ENCODE measurements at places on chromosomes 6 and 20. TPM values are rescaled to one million over a fixed set of nuclear protein-coding genes. Genes with fewer than 3 reads are reported as not detected.

The CST2 gene
- total RNA-seq: not detected

The MAS1 gene
- 0.09 TPM for total RNA-seq

The MCHR2 gene
- not detected for total RNA-seq

The PLG gene
- 0.40 TPM for total RNA-seq

The SCGN gene
- total RNA-seq: not detected

The GLP1R gene
- under 0.01 TPM for total RNA-seq

The BPI gene
- total RNA-seq: 0.40 TPM

The CGA gene
- total RNA-seq: 4.3 TPM

The VTA1 gene
- 42.0 TPM for total RNA-seq

The GDAP1L1 gene
- 0.18 TPM for total RNA-seq

The FKBP1C gene
- total RNA-seq: 0.13 TPM

The RFX6 gene
- not detected for total RNA-seq

GRCh38 chr6:121838842-121839241 lies 403.4 kb downstream of the GJA1 start:
- DNase-seq: no peak

GRCh38 chr6:149154261-149154821 lies 163.2 kb upstream of the TAB2 start:
- DNase-seq: no peak

GRCh38 chr20:61492065-61492464 lies 240.0 kb downstream of the CDH4 start:
- no peak for DNase-seq

DNA sequence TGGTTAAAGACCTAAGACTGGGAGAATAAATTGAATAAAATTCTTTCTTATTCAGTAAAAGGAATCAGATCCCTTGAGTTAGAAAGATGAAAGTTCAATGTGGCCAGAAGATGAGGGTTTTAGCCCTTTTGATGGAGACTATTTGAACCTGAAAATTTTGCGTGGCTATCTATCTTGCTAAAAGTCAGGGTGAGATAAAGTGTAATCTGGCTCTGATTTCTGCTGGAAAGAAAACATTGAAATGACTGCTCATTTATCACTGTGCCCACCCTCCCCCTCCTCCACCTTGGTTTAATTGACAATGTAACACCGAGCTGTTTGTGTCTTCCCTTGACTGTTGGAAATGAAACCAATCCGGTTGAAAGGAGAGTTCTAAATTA lies 32.9 kb upstream of the TCF21 start:
- no peak for DNase-seq

DNA sequence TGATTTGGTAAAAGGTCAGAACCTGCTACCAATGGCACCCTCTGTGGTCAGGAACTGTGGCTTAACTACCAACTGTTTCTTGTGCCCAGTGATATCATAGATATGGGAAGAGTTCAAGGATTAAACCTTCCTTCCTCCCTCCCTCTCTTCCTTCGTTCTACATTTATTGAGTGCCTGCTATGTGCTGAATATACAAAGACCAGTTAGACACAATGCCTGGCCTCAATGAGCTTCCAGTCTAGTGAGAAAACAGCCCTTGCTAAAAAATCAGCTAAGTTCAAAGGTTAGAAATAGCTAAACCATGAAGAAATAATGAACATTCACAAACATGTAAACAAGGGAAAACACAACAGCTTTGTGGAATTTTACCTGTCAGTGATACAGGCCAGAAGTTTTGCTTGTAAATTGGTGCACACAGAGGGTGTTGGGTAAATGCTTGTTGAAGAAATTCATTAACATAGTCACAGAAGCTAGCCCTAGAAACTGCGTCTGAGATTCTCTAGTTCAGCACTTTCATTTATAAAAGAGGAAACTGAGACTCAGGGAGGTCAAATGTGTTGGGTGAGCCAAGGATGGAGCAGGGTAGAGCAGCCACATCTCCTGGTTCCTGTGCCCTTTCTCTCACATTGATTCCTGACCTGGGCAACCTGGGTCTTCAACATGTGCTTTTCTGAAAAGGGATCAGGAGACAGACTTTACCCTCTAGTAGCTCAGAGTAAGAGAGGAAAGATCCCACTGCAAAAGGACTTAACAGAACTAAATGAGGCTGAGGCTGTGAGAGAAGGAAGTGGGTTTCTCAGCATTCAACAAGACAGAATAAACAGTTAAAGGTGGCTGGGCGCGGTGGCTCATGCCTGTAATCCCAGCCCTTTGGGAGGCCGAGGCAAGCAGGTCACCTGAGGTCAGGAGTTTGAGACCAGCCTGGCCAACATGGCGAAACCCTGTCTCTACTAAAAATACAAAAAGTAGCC lies 14.4 kb upstream of the FOXO3 start:
- DNase-seq: no peak

- no peak for DNase-seq
These were observed 838.0 kb downstream of the DHX35 start for GRCh38 chr20:39800111-39800510.

GRCh38 chr6:11761744-11762620 lies 16.6 kb downstream of the ADTRP start:
- DNase-seq: no peak

GRCh38 chr6:7827142-7827541 lies 83.4 kb downstream of the TXNDC5 start:
- DNase-seq: peak; percentile 47

GRCh38 chr20:45500022-45500421 lies 15.4 kb downstream of the SPINT3 start:
- no peak for DNase-seq

DNA sequence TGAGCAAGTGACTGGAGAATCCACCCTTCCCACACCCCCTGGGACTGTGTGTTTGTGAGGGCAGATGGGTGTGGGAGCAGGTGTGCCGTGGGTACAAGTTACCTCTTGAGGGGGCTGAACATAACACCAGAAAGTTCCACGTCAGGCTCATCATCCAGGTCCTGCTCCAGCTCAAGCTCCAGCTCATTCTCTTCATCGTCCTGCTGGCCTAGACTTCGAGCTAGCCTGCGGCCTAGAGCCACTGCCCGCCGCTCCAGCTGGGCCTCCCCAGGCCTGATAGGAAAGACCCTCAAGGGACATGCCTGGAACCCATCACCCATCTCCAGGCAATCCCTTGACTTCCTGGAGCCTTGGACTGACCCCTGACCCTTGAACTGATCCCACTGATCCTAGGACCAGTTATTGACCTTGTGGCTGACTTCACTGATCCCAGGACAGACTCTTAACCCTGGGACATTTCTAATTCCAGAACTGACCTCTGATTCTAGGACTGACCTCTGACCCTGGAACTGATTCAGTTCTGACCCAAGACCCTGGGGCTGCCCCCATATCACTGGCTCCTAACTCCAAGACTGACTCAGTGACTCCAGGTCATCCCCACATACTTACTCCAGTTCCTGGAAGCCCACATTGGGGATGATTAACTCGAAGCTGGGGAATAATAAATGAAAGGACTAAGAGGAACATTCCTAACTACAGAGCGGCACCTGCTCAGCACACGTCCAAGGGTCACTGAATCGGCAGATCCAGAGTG lies 11.8 kb upstream of the SPAG4 start:
- no peak for DNase-seq

- DNase-seq: peak; percentile 68
These were observed 4.8 kb downstream of the CST3 start for GRCh38 chr20:23632711-23633573.

DNA sequence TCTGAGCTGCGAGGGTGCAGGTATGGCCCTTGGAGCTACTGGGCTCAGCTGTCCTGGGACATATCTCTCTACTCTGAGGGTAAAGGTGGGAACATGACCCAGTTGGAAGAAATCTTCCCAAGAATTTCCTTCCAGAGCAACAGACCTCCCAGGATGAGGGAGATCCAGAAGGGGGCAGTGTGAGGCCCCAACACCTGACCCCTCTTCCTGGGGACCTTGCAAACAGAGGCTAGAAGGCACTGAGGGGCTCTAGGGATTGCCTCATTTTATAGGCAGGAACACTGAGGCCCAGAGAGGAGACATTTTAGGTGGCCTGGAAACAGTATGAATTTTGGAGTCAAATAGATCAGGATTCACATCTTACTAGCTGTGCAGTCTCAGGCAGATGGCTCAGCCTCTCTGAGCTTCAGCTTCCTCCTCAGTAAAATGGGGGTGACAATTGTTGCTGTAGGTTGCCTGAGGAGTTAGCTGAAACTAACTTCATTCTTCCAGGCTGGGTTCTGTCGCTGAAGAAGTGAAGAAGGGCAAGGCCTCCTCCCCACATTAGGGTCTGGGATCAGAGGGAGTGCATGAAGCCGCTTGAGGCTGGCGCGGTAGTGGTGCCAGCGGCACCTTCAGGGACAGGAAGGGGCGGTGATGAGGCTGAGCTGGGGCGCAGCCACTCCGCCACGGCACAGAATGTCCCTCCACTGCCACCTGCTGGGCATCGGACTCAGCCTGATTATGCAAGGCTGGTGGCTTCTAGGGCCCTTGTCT lies 11.4 kb downstream of the KCNK17 start:
- peak; percentile 70 for DNase-seq

- no peak for DNase-seq
These were observed 18.3 kb downstream of the BTN2A1 start for GRCh38 chr6:26475823-26476729.

DNA sequence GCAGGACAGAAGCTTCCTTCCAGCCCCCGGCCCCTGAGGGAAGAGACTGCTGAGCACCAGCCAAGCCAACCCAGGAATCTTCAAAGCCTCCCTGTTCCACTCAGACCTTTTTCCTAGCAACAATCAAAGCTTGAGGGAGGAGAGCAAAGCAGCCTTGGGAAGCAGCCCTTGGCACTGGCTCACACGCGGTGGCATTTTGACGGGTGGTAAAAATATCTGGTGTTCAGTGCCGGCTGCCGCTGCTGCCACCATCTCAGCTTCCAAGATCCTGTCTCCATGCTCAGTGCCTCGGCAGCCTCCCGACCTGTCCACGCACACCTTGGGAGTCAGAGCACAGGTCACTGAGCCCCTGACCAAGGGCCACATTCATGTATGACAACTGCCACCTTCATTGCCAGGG lies 170.1 kb downstream of the LRFN2 start:
- no peak for DNase-seq

- peak; percentile 59 for DNase-seq
These were observed 22.4 kb upstream of the SLC9A8 start for GRCh38 chr20:49790077-49790798.

GRCh38 chr6:163940705-163941623 lies 526.4 kb downstream of the QKI start:
- DNase-seq: peak; percentile 82

DNA sequence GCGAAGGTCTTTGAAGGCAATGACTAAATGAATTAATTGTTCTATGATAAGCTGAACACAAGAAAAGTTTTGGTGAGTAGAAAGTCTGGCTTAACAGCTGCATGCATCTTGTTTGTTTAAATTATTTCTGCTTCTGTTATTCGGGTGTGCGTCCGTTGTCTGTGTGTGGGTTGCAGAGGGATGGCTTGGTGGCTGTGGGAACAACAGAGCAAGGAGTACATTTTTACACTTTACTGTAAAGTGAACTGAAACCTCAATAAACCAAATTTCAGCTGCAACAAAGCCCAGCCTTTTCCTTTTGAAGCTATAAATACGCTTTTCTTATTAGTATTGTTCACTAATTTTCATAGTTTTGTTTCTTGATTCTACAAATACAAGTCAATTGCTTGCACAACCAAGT lies 3.5 kb upstream of the LAMP5 start:
- DNase-seq: no peak

DNA sequence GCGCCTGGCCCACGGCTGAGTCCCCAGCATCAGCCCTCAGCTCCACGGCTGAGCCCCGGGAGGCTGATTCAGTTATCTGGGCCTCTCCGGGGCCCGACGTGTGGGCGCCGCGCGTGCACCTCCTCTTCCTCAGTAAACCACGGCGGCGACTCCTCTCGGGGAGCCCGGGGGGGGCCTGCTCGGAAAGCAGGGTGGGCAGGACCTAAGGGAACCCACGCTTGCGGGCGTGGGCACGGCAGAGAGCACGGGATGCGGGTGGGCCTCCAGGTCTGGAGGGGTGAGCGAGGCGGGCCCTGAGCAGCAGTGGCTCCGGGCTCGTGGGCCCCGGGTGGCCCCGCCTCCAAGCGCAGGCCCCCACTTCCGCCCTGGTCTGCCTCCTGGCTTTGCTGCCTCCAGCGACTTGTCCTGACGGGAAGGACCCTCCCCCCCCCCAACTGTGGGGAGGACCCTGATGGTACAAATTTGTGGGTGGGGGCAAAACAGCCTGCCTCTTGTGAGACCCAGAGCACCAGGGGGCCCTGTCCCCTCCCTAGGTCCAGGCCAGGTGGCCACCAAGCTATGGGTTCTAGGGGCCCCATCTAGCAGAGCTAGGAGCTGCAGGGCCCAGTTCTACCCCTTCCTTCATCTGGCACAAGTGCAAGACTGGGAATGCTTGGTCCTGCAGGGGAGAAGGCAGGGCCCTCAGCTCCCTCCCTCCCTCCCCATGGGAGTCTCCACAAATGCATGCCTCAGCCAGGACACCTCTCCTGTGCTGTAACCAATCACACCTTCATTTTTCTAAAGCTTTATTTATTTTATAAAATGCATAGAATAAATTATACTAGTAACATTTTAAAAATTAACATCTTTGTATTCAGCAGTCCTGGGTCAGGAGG lies 16.9 kb downstream of the UCKL1 start:
- DNase-seq: peak; percentile 11

DNA sequence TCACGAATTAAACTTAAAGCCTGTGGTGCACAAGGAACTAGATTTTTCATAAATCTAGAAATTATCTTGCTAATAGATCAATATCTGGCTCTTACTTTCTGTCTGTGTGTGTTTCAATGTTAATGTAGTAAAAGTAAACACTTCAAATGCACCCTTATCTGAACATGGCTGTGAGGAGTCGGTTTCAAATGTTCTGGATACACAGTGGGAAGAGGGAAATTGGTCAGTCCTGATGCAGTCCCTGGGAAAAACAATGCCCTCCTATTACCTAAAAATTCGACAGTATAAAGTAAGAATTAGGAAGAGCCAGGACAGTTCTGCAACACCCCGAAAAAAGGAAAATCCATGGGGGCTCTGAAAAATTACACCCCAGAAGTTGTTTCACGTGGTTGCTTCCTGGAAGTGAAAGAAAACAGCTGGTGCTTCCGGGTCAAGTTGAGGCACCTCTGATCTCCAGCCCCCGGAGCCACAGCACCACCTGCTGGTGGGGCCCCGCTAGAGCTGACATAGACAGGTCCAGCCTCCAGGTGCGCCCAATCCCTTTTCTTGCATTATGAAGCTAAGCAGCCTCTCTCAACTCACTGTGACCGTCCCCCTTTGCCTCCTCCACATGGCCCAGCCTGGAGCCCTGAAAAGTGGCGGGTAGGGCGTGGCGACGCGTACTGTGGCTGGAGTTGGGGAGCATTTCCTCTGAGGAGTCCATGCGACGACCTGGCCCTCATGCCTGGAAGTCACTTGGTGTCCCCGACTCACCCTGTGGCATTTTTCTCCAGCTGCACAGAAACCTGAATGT lies 8.3 kb downstream of the SEMG2 start:
- DNase-seq: no peak

- peak; percentile 56 for DNase-seq
These were observed 218.2 kb downstream of the OR2B2 start for GRCh38 chr6:27693766-27694546.

- DNase-seq: no peak
These were observed 14.5 kb downstream of the SLC22A1 start for GRCh38 chr6:160135907-160136655.

DNA sequence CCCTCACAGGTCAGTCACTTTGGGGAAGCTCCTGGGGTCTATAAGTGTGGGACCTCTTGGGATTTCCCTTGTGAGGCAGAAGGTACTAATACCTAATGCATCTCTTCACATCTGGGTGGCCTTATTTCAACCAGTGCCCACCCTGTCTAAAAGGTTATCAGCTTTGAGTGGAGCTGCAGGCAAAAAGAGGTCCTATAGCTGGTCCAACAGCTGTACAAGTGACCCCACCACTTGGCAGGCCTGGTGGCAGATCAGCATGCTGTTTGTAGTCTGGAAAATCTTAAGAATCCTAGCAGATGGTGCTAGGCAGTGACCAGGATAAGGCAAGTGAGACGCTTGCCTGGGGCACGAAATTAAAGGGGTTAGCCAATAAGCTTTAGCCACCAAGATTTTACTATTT lies 51.6 kb upstream of the GTSF1L start:
- no peak for DNase-seq
